ENCODE measurements at places on chromosomes 12 and 14. TPM values are rescaled to one million over a fixed set of nuclear protein-coding genes. Genes with fewer than 3 reads are reported as not detected.

- peak; percentile 15 for DNase-seq
Measured at GRCh38 chr12:26496170-26496569, 300.8 kb downstream of the SSPN start.

- DNase-seq = no peak
Measured at GRCh38 chr12:89087876-89088275, 264.4 kb downstream of the DUSP6 start.

DUSP16 gene
- 36.4 TPM for total RNA-seq

OR4E2 gene
- total RNA-seq = not detected

TAMALIN gene
- total RNA-seq = 26.0 TPM
